ENCODE measurements at places on chromosomes 7 and 10.

DNA sequence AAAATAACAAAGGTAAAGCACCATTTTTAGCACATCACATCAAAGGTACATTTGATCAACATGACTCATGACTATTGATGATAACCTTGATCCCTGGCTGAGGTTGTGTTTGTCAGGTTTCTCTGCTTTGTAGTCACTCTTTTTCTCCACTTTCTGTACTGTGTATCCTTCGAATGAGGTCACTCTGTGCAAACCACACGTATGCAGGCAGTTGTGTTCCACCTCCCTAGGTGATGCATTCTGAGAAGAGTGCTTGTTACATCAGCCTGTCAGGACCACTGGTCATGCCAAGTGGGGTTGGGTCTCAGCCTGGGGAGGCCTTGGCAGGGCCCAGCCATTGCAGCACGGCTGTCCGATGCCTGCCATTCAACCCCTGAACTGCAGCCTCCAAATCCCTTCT is 62.8 kb upstream of the GJD4 start:
- DNase-seq: no peak

GRCh38 chr7:122307228-122307621 is 2.7 kb upstream of the FEZF1 start:
- no peak for DNase-seq

GRCh38 chr7:18597754-18598153 is 102.2 kb downstream of the HDAC9 start:
- no peak for DNase-seq

DNA sequence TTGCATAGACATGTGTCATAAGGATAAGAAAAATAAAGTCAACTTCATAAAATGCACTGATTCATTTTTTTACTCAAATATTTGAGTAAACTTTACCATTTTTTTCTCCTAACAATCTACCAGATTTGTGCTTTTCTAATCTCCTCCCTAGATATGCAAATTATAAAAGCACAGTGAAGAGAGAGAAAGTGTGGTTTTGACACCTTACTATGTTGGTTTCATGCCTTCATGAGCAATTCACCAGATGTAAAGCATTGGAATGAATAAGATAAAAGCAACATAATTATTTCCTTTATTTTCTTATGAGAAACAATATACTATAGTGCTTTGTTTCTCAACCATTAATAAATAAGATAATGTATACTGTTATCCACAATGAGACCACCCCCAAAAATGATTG is 432.5 kb upstream of the PCDH15 start:
- no peak for DNase-seq

- peak; percentile 2 for DNase-seq
These were observed 950.7 kb upstream of the PHF14 start for GRCh38 chr7:10022957-10023356.

DNA sequence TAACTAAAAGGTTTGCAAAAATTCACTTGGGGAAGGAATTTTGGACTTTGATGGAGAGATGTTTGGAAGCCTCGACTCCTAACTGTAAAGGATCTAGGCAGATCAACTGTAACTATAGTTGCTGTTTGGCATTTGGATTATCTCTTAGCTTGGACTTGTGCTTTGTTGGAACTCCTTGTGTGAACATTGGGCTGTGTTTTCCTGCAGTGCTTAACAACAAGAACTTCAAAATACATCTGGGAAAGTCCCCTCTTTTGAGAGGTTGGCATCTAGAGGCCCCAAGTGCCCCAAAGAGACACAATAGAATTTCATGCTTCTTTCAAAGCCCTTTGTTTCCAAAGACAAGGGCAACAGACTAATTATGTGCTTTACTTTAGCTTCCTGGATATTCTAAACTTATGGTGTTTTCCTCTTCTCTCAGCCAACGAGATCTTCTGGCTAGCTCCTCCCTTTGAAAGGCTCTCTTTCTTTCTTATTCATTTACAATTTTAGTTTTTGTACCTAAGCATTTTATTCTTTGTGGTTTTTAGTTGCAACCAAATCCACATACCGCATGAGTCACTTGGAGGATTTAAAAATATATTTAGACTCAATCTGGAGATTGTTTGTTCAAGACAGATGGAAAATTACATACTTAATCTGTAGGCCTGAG is 11.6 kb downstream of the ABCA13 start:
- no peak for DNase-seq

- DNase-seq: no peak
These were observed 136.4 kb upstream of the MDFIC start for GRCh38 chr7:114785496-114785895.

GRCh38 chr10:32039734-32040133 is 16.5 kb downstream of the KIF5B start:
- no peak for DNase-seq

DNA sequence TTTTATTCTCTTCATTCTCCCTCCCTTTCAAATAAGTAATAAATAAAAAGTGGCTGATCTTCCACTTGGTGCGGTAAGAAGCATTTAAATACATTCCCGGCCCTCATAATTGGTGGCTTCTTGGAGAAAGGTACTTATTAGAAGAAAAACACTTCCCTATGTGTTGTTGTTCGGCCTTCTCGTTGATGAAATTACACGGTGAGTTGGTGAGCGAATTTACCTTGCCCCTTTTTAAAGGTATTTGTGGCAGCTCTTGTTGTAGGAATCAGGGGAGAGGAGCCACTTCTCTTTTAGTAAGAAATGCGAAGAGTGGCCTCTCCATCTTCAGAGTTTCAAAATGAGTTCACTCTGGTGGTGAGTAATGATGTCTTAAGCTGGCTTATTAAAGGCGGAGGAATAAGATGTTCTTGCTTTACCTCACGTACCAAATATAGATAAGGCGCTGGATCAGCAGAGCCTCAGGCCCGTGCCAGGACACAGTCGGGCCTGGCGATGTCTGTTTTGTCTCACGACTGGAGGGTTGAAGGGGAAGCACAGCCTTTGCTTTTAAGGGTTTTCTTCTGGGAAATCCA is 135.9 kb downstream of the CUX1 start:
- no peak for DNase-seq

DNA sequence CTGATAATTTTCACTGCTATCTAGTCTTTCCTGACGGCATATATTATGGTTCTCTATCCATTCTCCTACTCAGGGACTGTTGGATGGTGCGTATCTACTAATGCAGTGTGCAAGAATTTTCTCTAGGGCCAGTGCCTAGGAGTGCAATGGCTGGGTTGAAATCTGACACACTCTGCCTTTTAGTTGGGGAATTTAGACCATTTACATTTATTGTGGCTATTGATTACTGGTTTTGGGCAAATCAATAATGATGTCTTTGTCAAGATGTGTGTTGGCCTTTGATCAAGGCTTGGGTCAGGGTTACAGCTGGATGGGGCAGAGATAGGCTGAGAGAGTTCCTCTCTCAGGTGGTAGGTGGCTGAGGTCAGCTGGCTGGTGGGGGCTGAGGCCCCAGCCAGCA is 21.8 kb downstream of the NPTX2 start:
- no peak for DNase-seq

DNA sequence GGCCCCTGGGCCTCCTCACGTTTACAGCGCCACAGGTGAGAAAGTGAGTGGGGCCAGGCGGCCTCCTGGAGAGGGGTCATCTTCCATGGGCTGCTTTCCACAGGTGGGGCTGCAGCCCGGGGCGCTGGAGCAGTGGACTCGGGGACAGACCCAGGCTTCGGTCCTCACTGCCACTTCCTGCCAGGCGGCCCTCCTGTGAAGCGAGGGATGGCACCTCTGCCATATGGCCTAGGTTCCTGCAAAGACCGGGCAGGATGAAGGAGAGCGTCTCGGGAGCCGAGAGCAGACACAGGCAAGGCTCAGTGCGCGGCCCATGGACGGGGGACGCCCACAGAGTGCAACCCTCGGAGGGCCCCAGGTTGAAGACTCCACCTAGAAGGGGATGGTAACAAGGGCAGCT is 106.8 kb downstream of the MAD1L1 start:
- no peak for DNase-seq

DNA sequence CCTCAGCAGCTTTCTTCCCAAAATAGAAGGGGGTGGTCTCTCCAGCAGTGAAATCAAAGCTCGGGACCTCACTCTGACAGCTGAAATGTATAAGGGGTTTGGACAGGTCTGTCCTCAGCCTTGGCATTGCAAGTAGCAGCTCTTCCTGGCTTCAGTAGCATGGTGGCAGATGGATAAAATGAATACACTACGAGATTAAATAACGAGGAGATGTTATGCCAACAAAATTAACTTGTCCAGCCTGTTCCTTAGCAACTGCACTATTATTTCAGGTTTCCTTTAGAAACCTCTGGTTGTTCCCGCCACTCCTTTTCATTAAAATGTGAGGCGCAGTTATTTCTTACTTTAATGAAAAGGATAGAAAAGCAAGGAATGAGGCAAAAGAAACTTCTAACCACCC is 24.9 kb downstream of the PRLHR start:
- DNase-seq: no peak

DNA sequence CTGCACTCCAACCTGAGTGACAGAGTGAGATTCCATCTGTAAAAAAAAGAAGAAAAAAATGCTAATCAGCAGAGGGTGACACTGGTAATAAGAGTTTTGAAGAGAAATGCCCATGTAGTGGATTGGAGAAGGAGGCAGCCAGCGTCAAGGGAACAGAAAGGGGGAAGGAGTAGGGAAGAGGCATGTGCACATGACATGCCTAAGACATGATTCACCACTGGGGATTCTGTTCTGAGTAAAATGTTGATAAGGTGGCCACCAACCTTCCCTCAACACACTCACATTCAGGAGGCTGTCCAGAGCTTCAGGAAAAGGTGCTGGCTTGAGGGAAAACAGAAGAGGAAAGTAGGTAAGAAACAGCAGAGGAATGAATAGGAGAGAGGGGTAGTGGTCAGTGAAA is 39.9 kb downstream of the AKR1D1 start:
- DNase-seq: no peak
